ENCODE measurements at places on chromosomes 7 and 10.

DNA sequence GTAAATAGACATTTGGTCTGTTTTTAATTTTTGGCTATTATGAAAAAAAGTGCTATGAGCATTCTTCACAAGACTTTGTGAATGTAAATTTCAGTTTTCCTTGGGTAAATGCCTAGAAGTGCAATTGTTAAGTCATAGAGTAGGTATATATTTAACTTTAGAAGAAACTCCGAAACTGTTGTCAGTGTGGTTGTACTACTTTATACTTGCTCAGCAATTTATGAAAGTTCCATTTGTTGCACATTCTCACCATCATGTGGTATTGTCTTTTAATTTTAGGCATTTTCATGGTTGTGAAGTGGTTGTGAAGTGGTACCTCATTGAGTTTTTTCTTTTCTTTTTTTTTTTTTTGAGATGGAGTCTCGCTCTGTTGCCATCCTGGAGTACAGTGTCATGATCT is 60.0 kb downstream of the TYW1 start:
- H3K27me3 ChIP-seq, result no peaks in the 10 kb centered on the region
- no peak overlapping the region for H3K27ac ChIP-seq
- no peak for DNase-seq
- no peak overlapping the region for H3K4me3 ChIP-seq
- H3K36me3 ChIP-seq, result peaks cover 89% of the 10 kb centered on the region
- H3K4me1 ChIP-seq, result peaks cover 8% of the 10 kb centered on the region

DNA sequence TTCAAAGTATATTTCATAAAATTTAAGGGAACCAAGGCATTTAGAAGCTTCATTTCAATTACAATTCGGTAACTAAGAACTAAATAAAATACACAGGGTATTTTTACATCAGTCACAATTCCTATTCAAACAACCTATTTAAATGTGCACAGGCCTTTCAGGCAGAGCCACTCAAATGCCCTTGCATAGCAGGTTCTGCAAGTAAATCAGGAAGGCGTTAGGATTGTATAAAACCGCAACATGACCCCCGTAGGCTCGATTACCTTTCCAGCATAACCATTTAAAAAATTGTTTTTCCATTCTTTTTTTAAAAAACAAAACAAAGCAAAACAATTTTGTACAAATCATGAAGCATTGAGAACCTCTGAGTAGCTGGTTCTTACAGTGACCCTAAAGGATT is 289.9 kb upstream of the SP8 start:
- no peak overlapping the region for H3K27ac ChIP-seq

DNA sequence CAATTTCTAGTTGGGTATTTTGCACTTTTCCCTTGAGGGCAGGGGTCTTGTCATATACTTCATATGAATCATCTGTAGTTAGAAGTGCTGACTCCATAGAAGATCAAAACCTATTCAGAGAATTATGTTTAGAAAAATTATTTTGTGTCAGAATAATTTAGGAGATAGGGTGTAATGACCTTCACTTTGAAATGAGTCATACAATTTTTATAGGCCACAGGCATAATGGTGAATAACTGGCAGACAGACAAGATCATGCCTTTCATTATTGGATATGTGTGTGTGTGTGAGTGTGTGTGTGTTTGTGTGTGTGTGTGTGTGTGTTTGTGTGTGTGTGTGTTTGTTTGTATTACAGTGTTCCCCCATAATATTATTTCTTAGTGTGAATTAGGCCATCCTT is 523.0 kb downstream of the ANKRD7 start:
- DNase-seq, result no peak
- H3K4me1 ChIP-seq, result no peaks in the 10 kb centered on the region
- H3K27ac ChIP-seq, result no peak overlapping the region
- no peaks in the 10 kb centered on the region for H3K36me3 ChIP-seq

DNA sequence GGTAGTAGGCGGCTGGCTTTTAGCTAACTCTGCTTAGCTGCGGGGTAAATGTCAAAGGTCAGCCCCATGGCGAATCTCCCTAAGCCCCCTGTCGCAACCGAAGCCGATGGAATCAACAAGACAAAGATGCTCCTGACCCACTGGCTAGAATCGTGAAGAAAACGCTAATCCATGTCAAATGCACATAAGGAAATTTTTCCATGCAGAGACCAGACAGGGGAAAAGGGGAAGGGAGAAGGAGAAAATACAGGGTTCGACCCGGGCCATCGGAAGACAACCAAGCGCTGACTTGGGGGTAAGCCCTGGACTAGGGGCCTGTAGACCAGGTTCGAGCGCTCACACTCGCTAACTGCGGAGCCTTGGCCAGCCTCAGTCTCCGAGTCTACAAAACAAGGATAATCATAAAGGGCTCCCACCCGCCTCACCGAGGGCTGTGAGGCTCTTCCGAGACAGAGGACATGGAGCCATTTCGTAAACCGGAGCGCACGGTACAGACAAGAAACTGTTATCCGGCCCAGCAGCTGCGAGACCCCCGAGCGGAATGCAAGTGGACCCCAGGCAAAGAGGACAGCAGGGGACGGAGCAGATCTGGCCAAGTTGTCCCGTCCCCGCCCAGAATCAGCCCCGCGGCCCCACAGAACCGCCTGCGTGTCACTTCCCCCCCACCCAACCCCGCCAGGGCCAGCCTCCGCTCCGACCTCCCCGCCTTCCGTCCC is 507 bp downstream of the SAR1A start:
- DNase-seq, result no peak
- peaks cover 51% of the 10 kb centered on the region for H3K36me3 ChIP-seq
- H3K27me3 ChIP-seq, result no peaks in the 10 kb centered on the region

DNA sequence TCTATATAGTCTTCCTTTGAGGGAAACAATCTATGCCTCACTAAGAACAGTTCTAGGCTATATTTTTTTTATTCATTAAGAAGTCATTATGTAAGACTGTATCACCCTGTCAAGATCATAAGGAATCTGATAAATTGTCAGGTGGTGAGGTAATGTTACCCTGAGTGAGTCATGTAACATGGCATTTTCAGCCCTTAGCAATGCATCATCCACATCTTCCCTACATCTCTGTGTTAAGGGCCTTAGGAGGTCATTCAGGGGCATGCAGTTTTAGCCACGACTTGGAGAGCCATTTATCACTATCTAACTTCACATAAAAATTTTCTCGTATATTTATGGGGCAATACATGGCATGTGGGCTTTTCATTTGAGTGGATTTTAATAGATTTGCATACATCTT is 924.5 kb upstream of the MBL2 start:
- H3K27ac ChIP-seq, result no peak overlapping the region
- no peak for DNase-seq
- no peaks in the 10 kb centered on the region for H3K27me3 ChIP-seq
- no peak overlapping the region for H3K4me3 ChIP-seq
- no peaks in the 10 kb centered on the region for H3K4me1 ChIP-seq

GRCh38 chr10:43255634-43256431 is 11.0 kb downstream of the RASGEF1A start:
- H3K4me3 ChIP-seq, result no peak overlapping the region
- peak overlapping the region; percentile 34 for H3K27ac ChIP-seq
- peaks cover 5% of the 10 kb centered on the region for H3K4me1 ChIP-seq
- H3K27me3 ChIP-seq, result no peaks in the 10 kb centered on the region

GRCh38 chr10:70335246-70335613 is 47.2 kb downstream of the LRRC20 start:
- no peaks in the 10 kb centered on the region for H3K27me3 ChIP-seq
- no peak overlapping the region for H3K27ac ChIP-seq
- DNase-seq, result no peak
- H3K36me3 ChIP-seq, result peaks cover 18% of the 10 kb centered on the region

GRCh38 chr7:108204281-108204796 is 74.2 kb upstream of the LAMB4 start:
- H3K27ac ChIP-seq, result no peak overlapping the region
- no peaks in the 10 kb centered on the region for H3K27me3 ChIP-seq
- no peaks in the 10 kb centered on the region for H3K36me3 ChIP-seq
- no peaks in the 10 kb centered on the region for H3K4me1 ChIP-seq

GRCh38 chr10:28082316-28082715 is 83.4 kb upstream of the ODAD2 start:
- DNase-seq, result no peak
- no peaks in the 10 kb centered on the region for H3K27me3 ChIP-seq

DNA sequence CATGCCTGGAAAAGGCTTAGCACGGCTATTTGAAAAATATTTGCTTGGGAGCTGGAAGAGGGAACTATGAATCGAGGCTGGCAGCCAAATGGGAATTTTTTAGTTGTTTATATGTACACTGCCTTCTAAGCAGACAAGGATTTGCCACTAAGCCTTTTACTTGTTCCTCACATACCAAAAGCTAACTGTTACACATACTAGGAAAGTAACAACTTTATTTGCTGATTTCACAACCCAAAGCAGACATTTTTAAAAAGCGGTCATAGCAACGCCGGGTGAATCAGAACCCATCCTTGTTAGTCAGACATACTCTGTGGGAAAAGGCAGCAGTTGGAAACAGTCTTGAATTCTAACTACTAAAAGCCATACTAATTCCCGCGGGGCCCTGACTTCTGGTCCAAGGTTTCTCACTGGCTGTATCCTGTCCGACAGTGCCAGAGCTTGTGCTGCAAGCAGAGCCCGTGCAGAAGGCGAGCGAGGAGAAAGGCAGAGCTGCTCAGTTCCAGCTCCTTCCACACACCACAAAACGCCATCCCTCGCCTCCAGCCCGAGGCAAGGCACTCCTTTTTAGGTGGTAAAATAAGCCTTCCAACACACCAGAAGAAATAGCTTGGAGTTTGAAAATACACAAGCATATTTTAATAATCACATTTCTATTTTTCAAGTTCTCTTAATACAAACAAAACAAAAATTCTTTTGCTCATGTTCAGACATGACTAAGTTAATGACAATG is 89.2 kb downstream of the RNF216 start:
- H3K27me3 ChIP-seq, result no peaks in the 10 kb centered on the region
- peaks cover 66% of the 10 kb centered on the region for H3K36me3 ChIP-seq
- peaks cover 98% of the 10 kb centered on the region for H3K4me1 ChIP-seq
- H3K27ac ChIP-seq, result peak overlapping the region; percentile 98
- H3K4me3 ChIP-seq, result peak overlapping the region; percentile 27

- no peak for DNase-seq
- H3K4me1 ChIP-seq, result peaks cover 3% of the 10 kb centered on the region
- no peak overlapping the region for H3K27ac ChIP-seq
- no peaks in the 10 kb centered on the region for H3K36me3 ChIP-seq
These were observed 13.6 kb downstream of the NKX1-2 start for GRCh38 chr10:124436191-124436638.

DNA sequence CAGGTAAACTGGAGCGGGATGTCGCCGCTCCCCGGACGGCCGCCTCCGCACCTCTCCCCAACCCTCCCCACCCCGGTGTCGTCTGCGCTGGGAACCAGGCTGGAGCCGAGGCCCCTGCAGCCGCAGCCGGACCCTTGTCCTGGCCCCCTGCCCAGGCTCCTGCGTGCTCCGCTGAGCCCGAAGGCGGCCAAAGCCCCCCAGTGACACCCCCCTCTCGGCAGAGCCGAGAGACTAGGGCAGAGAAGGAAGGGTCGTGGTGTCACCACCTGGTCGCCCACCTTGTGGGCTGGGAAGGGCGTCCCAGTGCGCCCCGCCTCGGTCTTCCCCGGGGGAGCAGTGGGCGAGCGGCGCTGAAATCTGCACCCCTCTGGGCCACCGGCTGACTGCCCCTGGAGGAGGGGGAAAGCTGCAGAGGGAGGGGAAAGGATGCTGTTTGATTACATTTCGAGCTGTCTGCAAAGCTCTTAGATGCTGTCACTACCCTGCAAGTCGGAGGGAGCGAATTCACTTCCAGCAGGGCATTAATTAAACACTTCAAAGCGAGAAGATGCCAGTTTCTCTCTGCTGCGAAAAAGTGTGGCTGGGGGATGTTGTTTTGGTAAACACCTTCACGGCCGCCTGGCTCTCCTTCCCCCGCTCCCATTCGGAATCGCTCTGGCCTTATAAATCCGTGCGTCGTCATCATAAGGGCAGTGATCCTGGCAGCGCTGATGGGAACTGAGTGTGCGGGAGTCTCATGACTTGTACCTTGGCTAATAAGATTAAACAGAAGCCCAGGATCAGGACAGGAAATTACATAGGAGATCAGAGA is 622 bp downstream of the DYNC1I1 start:
- H3K4me3 ChIP-seq, result no peak overlapping the region
- H3K27ac ChIP-seq, result no peak overlapping the region

DNA sequence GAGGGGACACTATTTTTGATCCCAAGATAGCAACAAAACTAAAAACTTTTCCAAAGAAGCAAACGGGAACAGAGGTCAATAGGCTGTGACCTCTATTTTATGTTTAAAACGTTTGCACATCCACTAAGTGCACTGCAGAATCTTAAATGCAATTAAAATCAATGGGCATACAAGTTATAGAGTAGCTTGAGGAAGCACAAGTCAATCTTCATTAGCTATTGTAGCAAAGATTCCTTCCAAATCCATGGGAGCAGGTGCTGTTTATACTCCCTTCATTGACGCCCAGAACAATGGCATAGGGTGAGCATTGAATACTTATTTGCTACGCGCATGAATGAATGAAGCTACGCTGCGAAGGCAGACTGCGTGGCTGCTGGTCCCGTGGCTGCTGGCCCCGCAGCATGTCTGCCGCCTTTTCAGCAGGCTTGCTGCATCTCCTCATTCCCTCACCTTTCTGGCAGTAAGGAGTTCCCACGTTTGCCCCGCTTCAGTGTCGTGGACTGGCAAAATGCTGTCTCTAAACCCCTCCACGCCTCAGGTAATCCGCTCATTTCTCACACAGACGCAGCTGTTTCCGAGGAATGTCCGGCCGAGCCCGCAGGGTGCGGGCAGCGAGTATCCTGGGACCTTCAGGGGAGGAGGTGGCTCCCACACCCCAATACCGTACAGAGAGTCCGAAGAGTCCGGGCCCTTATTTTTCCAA is 754 bp upstream of the PHYHIPL start:
- H3K4me1 ChIP-seq, result peaks cover 4% of the 10 kb centered on the region
- no peaks in the 10 kb centered on the region for H3K36me3 ChIP-seq
- no peak overlapping the region for H3K4me3 ChIP-seq
- H3K27me3 ChIP-seq, result peaks cover 27% of the 10 kb centered on the region
- H3K27ac ChIP-seq, result no peak overlapping the region
- DNase-seq, result no peak

GRCh38 chr10:11168423-11169090 is 150.9 kb downstream of the CELF2 start:
- DNase-seq, result no peak
- H3K27ac ChIP-seq, result no peak overlapping the region
- peaks cover 31% of the 10 kb centered on the region for H3K4me1 ChIP-seq
- no peaks in the 10 kb centered on the region for H3K27me3 ChIP-seq
- H3K36me3 ChIP-seq, result peaks cover 5% of the 10 kb centered on the region

DNA sequence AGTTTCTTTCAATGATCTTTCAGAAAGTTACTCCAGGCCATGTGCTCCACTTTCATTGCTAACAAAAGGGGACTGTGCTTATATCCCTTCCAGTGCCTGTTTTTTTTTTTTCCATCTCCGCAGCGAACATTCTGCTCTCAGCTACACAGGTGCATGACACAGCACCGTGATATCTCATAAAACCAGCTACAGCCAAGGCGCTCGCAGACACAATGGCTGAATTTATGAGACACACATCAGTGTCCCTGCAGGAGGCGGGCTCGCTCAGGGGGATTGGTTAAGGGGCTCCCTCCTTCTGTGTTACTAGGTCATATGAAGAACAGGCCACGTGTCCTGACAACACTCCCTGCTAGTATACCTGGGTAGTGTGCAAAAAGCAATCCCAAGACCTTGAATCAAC is 245.5 kb downstream of the SKAP2 start:
- peaks cover 3% of the 10 kb centered on the region for H3K27me3 ChIP-seq
- DNase-seq, result no peak
- H3K36me3 ChIP-seq, result no peaks in the 10 kb centered on the region
- no peak overlapping the region for H3K4me3 ChIP-seq

GRCh38 chr7:66769833-66770512 is 29.4 kb downstream of the RABGEF1 start:
- no peak for DNase-seq
- H3K4me3 ChIP-seq, result no peak overlapping the region
- peak overlapping the region; percentile 66 for H3K27ac ChIP-seq
- peaks cover 36% of the 10 kb centered on the region for H3K36me3 ChIP-seq
- peaks cover 45% of the 10 kb centered on the region for H3K4me1 ChIP-seq
- no peaks in the 10 kb centered on the region for H3K27me3 ChIP-seq
